ENCODE measurements at places on chromosomes 13 and 19. TPM values are rescaled to one million over a fixed set of nuclear protein-coding genes. Genes with fewer than 3 reads are reported as not detected.

DACH1 gene
- total RNA-seq, result 0.57 TPM

STAP2 gene
- 18.1 TPM for total RNA-seq

FGF21 gene
- not detected for total RNA-seq

GRCh38 chr19:13172346-13173138 is 22.3 kb downstream of the IER2 start:
- no peak for DNase-seq
- no peaks in the 10 kb centered on the region for H3K36me3 ChIP-seq
- H3K4me1 ChIP-seq, result peaks cover 3% of the 10 kb centered on the region
- no peaks in the 10 kb centered on the region for H3K27me3 ChIP-seq
- H3K4me3 ChIP-seq, result no peak overlapping the region

- H3K4me1 ChIP-seq, result peaks cover 8% of the 10 kb centered on the region
- no peaks in the 10 kb centered on the region for H3K36me3 ChIP-seq
- no peak overlapping the region for H3K4me3 ChIP-seq
- no peak overlapping the region for H3K27ac ChIP-seq
Observed at GRCh38 chr19:45114116-45114515, 21.1 kb downstream of the PPP1R37 start.

- no peak overlapping the region for H3K4me3 ChIP-seq
- H3K36me3 ChIP-seq, result no peaks in the 10 kb centered on the region
- H3K4me1 ChIP-seq, result peaks cover 11% of the 10 kb centered on the region
- DNase-seq, result no peak
- no peak overlapping the region for H3K27ac ChIP-seq
Observed at GRCh38 chr13:97125810-97126738, 96.1 kb upstream of the MBNL2 start.

Data from H1 (cell line).